ENCODE measurements at places on chromosomes 7 and 10. TPM values are rescaled to one million over a fixed set of nuclear protein-coding genes. Genes with fewer than 3 reads are reported as not detected.

The HOXA5 gene
- total RNA-seq: 16.1 TPM

The TFR2 gene
- total RNA-seq: 0.57 TPM

The COBL gene
- 56.6 TPM for total RNA-seq

The TCERG1L gene
- total RNA-seq: not detected

The MRC1 gene
- total RNA-seq: 6.9 TPM

The CASTOR2 gene
- 17.8 TPM for total RNA-seq

The ITGA8 gene
- total RNA-seq: 2.2 TPM

Measured in mucosa of descending colon (tissue), 3 donors.